CD4-positive, CD25-positive, alpha-beta regulatory T cell (primary cell): ENCODE measurements at places on chromosomes 12 and 14.

DNA sequence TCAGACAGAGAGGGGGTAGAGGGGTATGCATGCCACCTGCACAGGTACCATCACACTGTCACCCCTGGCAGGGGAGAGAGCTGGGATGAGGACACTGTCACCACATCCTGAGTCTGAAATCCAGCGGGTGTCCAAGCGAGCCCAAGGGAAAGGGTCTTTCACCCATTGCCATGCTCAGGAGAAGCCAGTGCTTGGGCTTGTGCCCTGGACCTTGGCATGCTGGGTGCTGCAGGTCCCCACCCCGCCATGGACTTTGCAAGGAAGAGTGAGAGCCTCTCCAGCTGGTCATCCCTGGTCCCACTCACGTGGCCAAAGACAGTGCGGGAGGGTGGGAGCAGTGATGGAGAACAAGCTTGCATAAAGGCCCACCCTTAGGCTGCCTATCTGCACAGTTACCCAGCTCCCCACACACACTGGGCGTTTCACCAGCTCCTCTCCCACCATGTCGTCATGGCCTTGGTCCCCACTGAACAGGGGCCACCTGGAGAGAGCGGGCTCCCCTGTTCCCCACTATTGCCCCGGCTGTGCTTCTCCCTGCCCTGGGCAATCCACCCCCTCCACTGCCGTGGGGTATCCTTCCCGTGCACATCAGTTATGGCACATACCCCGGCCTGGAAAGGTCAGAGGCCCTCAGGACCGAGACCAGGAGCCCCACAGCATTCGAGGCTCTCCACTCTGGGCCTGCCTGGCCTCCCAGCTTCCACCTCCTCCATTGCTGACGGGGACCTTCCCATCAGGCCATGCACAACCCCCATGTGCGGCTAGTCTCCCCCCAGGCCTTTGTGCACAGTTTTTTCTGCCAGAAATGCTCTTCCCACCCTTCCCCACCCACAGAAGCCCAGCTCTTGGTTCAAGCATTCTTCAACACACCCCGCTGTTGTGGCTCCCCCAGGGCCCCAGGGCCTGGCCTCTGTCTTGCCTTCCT lies 58.6 kb upstream of the BCL11B start:
- no peak for DNase-seq

- no peak for DNase-seq
These were observed 14.7 kb downstream of the GALNT9 start for GRCh38 chr12:132314516-132315233.

DNA sequence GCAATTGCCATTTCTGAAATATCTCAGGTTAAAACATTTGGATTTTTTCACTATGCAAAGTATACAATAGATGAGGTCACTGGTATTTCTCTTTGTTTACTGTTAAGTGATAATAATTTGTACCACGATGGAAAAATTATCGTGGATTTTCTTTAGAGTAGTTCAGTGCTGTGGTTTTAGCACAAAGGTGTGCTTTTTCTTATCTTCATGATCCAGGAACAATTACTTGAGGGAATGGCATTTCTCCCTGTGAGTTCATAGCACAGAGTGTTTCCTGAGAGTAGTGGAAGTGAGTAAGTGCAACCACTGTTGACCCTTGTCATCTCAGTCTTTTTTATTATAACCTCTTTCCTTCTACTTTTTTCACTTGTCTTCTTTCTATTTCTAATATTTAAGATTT lies 86.8 kb downstream of the FGD4 start:
- no peak for DNase-seq

GRCh38 chr14:23446291-23446851 lies 10.9 kb upstream of the MYH7 start:
- DNase-seq = no peak

DNA sequence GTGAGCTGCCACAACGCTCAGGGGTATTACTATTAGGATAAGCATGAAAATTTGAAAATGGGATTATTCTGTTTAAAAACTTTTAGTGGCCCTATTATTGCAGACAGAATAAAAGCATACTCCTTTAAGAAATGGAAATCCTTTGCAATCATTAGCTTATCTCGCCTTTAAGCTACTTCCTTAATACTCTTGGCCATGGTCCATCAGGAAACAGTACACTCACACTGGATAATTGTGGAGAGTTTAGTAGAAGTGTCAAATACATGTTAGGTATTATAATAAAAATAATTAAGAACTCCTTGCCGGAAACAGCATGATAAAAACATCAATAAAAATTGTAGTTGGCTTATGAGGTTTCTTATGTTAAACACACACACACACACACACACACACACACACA lies 100.4 kb upstream of the PPFIA2 start:
- DNase-seq = no peak

GRCh38 chr12:54684636-54685630 lies 36.8 kb upstream of the DCD start:
- DNase-seq = no peak

GRCh38 chr14:91545204-91545603 lies 35.1 kb upstream of the PPP4R3A start:
- DNase-seq = no peak

GRCh38 chr14:101076451-101077198 lies 173.1 kb upstream of the RTL1 start:
- DNase-seq = no peak

- DNase-seq = no peak
These were observed 200.8 kb downstream of the DUSP6 start for GRCh38 chr12:89151536-89151935.

DNA sequence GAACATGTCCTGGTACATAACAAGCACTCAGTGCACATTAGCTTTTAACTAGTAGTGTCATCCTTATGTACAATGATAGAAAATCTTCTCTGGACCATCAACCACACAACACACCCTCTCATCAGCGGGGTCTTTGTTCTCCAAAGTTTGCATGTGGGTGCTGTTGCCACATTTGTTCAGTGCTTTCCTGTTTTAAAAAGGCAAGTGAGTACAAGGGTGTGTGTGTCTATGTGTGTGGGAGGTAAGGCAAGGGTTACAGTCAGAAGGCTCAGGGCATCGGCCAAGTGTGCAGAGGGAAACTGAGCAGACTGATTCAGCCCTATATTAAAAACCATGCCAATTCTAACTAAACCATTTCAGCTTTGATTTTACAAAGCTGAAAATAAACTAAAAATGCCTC lies 17.9 kb downstream of the KRT76 start:
- DNase-seq = no peak

DNA sequence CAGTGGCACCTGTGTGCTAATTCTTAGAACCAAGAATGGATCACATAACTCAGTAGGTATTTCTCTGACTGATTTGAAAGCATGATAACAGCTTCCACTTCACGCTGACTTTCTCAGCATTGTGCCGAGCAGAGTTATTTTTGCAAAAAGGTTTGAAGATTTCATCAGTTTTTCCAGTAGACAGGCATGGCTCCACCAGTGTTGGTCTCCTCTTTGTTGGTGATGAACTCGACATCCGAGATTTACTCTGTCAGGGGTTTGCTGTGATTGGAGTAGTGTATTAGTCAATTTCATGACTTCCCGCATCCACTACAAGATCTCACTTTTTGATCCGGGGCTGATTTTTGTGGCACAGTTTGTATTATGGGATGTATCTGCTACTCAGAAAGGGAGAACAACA lies 85.3 kb downstream of the PRKCH start:
- no peak for DNase-seq
